SJSA1 (cell line): ENCODE measurements at places on chromosomes 13 and 19. TPM values are rescaled to one million over a fixed set of nuclear protein-coding genes. Genes with fewer than 3 reads are reported as not detected.

- peak; percentile 83 for DNase-seq
Observed at GRCh38 chr19:47330466-47330869, 1.5 kb upstream of the C5AR2 start.

The SULT2A1 gene
- not detected in 2 replicates for total RNA-seq

DNA sequence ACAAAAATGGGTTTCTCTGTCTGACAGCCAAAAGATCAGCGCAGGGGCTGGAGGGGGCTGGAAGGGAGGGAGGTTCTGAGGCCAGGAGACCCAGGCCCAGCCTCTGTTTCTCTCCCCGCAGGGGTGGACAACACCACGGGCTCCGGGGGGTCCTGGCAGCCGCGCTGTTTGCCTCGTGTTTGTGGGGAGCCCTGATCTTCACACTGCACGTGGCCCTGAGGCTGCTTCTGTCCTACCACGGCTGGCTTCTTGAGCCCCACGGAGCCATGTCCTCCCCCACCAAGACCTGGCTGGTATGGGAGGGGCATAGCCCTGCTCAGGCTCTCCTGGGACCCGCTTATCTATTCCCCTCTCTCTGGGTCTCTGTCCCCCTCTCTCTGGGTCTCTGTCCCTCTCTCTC is 9.6 kb downstream of the CPT1C start:
- DNase-seq = no peak

DNA sequence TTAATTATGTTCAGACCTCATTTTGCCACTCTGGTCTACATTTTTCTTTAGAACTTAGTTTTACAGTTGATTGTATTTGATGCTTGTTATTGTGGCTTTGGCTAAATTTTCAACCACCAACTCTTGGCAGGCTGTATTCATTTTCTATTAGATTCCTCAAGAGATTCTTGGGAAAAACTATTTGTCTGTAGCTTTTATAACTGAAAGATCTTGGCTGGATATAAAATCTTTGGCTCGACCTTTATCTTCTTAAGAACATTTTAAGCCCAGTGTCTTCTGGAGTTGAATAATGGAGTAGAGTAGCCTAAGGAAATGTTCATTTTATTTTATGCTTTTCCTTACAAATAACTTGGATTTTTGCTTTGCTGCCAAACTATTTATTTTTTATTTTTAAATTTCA is 848.5 kb downstream of the PCDH17 start:
- DNase-seq = no peak

DNA sequence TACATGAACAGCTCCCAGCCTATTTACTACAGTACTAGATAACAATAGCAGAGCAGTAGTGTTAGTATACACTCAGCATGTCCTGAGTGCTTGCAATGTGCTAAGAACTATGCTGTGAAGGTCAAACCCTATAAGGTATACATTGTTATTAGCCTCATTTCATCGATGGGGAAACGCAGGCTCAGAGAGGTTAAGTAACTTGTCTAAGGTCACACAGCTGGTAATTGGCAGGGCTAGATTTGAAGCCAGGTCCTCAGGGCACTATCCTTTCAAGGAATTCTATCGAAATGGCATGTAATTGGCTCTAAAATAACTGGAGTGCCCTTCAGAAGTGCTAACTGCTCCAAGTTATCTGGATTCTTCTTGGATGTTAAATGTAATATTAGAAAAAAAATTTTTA is 295.6 kb downstream of the ZNF536 start:
- DNase-seq = no peak

GRCh38 chr13:44519642-44520041 is 56.5 kb downstream of the TSC22D1 start:
- no peak for DNase-seq

DNA sequence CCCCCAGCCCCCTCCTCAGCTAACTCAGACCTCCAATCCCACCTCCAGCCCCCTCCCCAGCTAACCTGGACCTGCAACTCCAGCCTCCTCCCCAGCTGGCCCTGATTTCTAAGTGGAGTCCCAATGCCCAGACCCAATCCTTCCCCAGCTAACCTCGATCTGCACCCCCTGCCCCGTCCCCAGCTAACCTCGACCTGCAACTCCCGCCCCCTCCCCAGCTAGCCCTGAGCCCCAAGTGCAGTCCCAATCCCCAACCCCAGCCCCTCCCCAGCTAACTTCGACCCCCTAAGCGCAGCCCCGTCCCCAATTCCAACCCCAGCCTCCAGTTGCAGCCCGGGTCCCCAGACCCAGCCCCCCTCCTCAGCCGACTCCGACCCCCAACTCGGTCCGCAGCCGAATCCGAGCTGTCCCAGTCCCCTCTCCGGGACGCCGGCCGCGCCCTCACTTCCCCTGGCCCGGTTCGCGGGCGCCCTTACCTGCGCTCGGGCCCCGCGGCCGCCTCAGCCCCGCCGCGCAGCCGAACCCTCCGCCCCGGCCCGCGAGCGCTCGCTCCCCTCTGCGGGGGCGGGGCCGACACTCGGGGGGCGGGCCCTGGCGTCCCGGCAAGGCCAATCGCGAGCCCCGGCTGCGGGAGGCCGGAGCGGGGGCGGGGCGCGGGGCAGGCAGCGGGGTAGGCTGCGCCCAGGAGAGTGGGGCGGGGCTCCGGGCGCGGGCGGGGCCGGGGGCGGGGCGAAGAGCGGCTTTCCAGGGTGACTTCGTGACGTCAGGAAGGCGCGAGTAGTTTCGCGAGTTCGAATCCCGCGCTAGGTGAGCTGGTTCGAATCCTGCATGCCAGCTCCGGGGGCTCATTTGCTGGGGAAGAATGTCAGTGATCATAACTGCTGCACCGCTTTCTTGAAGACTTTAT is at the start of gene GNG7:
GNG7 (minus strand) TSS at position 525 of the 907 bp plus-strand sequence. CDS start 182,006 bp downstream, outside the sequence.
- DNase-seq = no peak

- DNase-seq = no peak
Observed at GRCh38 chr13:44068737-44069136, 189.0 kb downstream of the LACC1 start.

- DNase-seq = peak; percentile 79
Observed at GRCh38 chr19:6091771-6092291, 18.5 kb downstream of the RFX2 start.

DNA sequence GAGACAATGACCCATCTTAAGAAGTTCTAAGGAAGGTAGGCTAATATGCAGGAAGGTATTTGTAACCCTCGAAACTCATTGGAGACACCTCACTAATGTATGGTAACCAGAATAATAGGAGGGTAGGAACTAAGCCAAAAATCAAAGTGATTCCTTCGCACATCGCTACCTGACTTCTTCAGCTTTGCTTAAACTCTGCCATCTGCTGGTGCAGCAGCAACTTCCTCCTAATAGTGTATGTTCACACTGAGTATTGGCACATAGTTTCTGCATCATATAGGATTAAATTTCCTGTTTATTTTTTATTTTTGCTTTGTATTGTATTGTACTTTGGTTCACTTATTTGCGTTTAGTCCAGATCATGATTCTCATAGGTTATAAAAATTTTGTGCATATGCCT is 676.2 kb downstream of the GPC5 start:
- DNase-seq = no peak

The STXBP2 gene
- 0.13 TPM in 1 of 2 replicates, not detected in the other for total RNA-seq

DNA sequence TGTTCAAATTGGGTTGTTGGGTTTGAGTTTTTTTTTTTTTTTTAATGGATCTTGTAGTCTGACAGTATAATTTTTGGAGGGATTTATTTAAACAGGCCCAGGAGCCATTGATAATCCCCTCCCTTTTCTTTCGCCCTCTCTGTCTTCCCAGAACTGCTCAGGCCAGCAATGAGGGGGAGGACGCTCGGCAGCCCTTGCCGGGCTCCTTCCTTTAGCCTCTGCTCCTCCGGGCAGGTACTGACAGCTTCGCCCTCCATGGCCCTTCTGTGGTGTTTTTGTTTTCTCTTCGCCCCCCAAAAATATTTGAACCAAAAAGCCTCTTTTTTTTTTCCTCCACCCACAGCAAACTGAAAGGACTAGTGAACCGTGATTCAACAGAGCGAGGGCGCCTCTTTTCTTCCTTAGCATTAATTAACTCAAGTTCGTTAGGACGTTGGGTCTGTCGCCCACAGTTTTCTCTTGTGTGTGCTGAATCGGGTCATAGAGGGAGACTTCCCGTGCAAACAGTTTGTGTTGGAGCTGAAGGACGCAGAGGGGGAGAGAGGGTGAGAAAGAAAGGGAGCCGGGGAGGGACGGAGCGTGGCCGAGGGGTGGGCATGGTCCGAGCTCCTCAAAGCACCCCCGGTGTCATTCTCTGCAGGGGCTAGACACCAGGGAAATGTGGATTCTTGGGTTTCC is 21.5 kb downstream of the NFIX start:
- no peak for DNase-seq

The CEACAM3 gene
- not detected in 2 replicates for total RNA-seq

- DNase-seq = no peak
Observed at GRCh38 chr19:14890643-14891379, 4.9 kb upstream of the OR7A17 start.

DNA sequence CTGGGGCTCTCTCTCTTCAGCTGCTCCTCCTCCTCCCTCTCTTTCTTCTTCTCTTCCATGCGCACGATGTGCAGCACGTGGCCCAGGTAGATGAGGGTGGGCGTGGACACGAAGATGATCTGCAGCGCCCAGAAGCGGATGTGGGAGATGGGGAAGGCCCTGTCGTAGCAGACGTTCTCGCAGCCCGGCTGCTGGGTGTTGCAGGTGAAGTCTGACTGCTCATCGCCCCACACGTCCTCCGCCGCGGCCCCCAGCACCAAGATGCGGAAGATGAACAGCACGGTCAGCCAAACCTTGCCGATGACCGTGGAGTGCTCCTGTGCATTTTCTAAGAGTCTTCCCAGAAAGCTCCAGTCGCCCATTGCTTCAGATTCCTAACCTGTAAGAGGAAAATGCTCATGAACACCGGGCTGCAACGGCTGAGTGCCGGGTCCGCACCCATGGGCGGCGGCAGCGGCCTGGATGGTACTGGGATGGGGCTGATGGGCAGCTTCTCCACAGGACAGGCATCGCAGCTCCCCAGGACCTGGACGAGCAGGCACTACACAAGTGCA is 17.8 kb downstream of the GJA3 start:
- no peak for DNase-seq

- peak; percentile 16 for DNase-seq
Observed at GRCh38 chr13:66659701-66660467, 570.3 kb downstream of the PCDH9 start.

DNA sequence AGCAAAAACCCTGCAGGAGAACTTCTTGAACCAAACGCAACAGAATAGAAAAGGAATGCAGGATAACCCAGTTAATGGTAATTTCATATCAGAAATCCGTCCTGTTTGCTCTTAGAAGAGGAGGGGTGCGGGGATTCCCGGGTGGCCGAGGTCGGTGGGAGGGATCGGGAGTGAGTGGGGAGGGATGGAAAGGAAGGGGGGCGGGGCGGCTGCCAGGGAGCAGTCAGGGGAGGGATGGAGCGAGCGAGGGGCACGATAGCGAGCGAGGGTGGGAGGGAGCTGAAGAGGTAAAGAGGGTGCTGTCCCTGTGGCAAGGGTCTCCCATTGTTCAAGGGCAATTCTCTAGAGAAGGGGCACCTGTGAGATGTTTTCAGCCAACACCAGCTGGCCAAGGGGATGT is 26.5 kb downstream of the CD177 start:
- no peak for DNase-seq

DNA sequence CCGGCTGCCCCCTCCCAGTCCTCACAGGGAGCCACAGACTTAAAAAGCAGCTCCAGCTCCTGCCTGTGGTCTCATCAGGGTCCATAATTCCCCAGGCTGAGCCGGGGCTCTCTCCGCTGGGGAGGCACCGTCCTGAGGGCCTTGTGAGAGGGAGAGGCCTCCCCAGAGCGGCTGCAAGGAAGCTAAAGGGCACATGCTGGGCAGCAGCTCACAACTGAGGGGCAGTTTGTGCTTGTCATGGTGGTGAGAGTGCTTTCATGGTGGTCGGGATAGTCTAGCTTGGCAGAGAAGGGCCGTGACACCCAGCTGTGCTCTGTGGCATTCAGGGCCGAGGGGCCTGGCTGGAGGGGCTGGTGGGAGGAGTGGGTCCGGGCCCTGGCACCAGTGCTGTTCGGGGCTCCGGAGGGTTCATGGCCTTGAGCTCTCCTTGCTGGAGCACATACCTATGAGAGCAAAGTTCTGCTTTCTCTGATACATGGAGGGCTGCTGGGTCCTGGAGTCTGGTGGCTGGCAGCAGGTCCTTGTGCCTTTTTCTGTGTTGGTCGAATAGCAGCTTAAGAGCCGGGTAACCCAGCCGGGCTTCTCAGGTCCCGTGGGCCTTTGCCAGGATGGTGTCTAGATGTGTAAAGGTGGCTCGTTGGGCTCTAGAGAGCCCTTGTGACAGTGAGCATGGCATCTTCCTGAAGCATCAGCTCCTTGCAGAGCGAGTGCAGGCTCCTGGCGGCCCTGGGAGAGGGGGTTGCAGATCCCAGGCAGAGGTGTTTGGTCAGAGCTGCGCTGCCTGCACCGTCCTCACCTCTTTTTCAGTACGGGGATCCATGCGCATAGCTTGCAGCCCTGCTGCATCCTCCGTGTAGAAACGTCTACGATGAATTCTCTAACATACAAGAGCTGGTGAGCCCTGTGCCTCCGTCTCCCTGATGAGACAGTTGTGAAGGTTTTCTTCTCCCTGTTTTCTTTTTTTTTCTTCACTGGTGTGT is 8.8 kb downstream of the UPF1 start:
- no peak for DNase-seq

- DNase-seq = peak; percentile 74
Observed at GRCh38 chr13:109687559-109688448, 98.6 kb downstream of the IRS2 start.

- peak; percentile 40 for DNase-seq
Observed at GRCh38 chr13:28324181-28324789, 170.6 kb downstream of the FLT1 start.

DNA sequence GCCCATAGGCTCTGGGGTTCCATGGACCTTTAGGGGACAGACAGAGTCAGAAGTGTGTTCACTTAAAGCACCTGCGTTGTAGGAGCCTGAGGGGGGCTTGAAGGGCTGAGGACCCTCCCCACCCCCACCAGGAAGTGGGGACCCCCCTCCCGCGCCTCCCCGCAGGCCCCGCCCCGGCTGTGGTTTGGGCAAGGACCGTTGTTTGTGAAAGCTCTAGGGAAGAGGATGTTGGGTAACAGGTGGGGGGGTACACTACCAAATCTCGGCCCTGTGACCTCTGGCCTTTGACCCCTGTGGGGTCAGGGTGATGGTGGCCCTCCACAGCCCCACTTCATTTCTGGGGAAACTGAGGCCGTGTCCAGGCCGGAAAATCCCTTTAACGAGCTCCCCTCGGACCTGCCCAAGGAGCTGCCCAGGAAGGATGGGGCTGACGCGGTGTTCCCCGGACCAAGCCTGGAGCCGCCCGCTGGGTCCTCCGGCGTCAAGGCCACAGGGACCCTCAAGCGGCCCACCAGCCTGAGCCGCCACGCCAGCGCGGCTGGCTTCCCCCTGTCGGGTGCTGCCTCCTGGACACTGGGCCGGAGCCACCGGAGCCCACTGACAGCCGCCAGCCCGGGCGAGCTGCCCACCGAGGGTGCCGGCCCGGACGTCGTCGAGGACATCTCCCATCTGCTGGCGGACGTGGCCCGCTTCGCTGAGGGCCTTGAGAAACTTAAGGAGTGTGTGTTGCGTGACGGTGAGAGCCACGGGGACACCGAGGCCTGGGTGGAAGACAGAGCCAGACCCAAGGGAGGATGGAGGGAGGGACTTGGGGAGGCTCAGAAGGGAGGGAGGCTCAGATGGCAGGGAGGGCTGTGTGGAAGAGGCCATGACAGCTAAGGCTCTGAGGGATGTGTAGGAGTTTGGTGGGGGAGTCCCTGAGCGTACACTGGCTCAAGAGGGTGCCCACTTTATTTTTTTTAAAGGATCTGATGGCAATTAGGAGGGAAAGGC is 1.3 kb downstream of the ARHGAP45 start:
- DNase-seq = no peak
